Bronchus fibroblast of lung (primary cell): ENCODE measurements at places on chromosomes 3 and 15. TPM values are rescaled to one million over a fixed set of nuclear protein-coding genes. Genes with fewer than 3 reads are reported as not detected.

CPN2 gene
- not detected in 2 replicates for total RNA-seq

CCNB2 gene
- 141 and 156 TPM in 2 replicates for total RNA-seq

MAP1A gene
- 16.5 and 18.7 TPM in 2 replicates for total RNA-seq

TTLL13 gene
- total RNA-seq = not detected in 2 replicates

TMEM212 gene
- total RNA-seq = not detected in 2 replicates

ARPP21 gene
- total RNA-seq = not detected in 2 replicates

FGF7 gene
- total RNA-seq = 9.2 and 13.8 TPM in 2 replicates

SLC28A2 gene
- not detected in 2 replicates for total RNA-seq

CEP19 gene
- total RNA-seq = 0.89 and 1.0 TPM in 2 replicates

LAMB2 gene
- total RNA-seq = 215 and 282 TPM in 2 replicates

CCR2 gene
- total RNA-seq = not detected in 2 replicates

C15orf62 gene
- total RNA-seq = not detected in 2 replicates

ANAPC13 gene
- total RNA-seq = 49.2 and 64.7 TPM in 2 replicates

CFAP161 gene
- total RNA-seq = not detected in 2 replicates

RAD51 gene
- 12.9 and 14.1 TPM in 2 replicates for total RNA-seq

CGNL1 gene
- under 0.01 and 0.15 TPM in 2 replicates for total RNA-seq

RABL3 gene
- 16.5 and 17.8 TPM in 2 replicates for total RNA-seq
